ENCODE measurements at places on chromosomes 7 and 10.

DNA sequence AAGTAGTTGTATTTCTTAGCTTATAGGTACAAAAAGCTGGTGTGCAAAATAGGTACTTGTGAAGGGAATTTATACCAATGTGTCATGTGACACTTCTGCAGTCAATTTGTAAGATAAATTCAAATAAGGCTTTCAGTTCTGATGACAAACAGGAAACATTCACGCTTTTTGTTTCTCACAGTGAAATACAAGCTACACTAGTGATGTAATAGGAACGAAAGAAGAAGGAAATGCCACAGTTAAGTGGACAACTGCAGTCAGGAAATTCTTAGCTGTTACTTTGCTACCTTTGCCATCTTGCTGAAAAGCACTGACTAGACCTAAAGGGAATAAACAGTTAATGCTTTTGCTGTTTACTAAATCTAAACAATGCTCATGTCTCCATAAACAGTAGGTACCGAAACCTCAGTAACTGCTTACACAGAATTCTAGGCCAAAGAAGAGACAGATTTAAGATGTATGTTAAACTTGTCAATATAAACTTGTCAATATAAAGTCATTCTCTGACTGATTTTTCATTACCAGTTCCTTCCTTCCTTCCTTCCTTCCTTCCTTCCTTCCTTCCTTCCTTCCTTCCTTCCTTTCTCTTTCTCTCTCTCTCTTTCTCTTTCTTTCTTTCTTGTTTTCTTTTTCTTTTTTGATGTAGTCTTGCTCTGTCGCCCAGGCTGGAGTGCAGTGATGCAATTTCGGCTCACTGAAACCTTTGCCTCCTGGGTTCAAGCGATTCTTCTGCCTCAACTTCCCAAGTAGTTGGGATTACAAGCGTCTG, 10.1 kb downstream of the OTUD1 start:
- DNase-seq: no peak

DNA sequence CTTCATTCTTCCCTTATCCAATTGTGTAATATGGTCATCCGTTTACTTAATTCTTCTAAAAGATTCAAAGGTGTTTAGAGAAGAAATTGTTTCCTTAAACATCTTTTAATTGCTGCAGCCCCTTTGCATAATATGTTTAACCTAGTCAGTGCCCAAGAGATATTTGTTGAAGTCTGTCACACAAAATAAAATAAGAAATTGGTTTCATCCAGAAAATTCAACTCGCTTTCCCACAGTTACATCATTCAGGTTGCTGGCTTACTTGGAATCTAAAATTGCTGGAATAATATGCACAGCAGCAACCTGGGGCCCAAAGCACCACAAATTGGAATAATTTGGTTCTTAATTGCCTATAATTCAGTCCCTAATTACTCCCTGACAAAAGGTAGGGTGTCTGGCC, 155.1 kb upstream of the ETV1 start:
- DNase-seq: no peak

GRCh38 chr7:31023877-31024276, 28.2 kb upstream of the ADCYAP1R1 start:
- no peak for DNase-seq

DNA sequence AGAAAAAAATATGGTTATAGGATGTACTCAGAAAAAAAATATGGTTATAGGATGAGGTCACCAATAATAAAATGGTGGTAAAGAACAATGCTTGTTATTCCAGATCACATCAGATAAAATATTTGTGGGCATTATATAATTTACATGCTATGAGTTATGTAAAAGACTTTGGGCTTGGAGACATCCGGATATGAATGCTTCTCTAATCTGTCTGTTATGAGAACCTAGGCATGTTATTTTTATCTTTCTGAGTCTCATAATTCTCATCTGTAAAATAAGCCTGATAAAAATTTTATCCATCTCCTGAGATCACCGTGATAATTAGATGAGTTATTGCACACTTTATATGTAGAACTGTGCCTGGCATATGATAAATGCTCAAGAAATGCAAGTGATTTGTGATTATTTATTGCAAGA, 37.8 kb downstream of the DKK1 start:
- peak; percentile 55 for DNase-seq

DNA sequence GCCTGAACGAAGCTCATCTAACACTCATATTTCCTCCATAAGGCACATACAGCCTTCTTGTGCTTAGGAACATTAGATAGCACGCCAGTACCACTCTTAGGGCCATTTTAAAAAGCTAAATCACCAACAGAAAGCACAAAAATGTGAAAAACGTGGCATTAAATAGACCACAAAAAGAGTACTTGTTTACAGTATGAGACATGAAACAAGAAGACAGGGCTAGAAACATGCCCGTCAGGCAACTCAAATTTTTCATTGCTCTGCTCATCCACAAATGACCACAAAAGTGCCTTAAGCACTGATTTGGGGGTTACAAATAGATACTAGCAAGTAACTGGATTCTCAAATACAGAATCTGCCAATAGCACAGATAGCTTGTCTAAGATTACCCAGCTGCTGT, 67.8 kb downstream of the ELMO1 start:
- DNase-seq: no peak

DNA sequence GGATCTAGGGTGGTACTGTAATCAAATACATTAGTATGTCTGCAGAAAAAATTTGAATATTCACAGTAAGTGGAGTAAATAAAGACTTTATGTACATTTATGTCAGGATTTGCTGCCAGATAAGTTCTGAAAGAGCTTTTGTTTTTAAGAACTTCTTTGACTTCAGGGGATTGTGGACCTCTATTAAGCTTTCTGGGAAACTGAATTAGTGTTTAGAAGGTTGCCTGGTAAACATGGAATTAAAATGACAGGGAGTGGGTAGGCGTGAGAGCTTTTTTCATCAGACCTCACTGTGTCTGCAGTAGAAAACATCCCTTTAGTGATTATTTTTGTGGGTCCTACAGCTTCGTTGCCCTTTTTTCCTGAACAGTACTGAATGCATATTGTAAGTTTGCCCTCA, 15.7 kb downstream of the SDHAF3 start:
- no peak for DNase-seq

DNA sequence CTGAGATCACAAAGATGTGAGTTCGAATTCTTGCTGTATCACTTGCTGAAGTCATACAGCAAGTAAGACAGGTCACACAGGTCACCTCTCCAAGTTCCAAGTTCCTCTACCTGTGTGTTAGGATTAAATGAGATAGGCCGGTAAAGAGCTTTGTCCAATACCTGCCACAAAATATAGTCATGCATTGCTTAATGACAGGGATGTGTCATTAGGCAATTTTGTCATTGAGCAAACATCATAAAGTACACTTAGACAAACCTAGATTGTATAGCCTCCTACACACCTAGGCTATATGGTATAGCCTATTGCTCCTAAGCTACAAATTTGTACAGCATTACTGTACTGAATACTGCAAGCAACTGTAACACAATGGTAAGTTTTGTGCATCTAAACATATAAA, 469.4 kb downstream of the KCNMA1 start:
- DNase-seq: no peak

DNA sequence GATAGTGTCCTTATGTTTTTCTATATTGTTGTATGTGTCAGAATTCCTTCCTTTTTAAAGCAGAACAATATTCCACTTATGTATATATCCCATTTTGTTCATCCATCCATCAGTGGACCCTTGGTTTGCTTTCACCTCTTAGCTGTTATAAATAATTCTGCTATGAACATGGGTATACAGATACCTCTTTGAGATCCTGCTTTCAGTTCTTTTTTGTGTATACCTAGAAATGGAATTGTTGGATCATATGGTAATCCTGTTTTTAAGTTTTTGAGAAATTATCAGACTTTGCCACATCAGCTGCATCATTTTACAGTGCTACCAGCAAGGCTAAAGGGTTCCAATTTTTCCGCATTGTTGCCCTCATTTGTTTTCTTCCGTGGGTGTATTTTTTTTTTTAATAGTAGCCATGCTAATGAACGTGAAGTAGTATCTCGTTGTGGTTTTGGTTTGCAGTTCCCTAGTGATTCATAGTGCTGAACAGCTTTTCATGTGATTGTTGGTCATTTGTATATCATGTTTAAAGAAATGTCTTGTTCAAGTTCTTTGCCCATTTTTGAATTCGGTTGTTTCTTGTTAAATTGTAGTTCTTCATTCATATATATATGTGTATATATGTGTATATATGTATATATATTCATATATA, 87.8 kb downstream of the LCOR start:
- peak; percentile 67 for DNase-seq

DNA sequence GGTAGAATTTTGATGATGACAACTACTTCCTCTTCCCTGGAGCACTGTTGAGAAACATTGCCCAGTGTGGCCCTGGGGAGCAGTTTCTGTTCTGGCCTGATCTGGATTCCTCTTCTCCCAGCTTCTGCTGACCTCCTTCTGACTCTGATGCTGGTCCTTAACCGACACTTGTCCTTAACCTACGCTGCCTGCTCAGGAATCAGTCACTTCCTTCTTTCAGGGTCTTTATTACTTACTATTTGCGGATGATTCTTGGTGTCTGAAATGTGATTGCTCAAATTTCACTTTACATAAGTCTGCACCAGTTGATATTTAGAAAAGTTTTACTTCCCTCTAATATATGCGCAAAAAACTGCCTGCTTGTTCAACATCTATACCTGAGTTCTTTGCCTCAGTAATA, 164.1 kb downstream of the PTEN start:
- DNase-seq: no peak

DNA sequence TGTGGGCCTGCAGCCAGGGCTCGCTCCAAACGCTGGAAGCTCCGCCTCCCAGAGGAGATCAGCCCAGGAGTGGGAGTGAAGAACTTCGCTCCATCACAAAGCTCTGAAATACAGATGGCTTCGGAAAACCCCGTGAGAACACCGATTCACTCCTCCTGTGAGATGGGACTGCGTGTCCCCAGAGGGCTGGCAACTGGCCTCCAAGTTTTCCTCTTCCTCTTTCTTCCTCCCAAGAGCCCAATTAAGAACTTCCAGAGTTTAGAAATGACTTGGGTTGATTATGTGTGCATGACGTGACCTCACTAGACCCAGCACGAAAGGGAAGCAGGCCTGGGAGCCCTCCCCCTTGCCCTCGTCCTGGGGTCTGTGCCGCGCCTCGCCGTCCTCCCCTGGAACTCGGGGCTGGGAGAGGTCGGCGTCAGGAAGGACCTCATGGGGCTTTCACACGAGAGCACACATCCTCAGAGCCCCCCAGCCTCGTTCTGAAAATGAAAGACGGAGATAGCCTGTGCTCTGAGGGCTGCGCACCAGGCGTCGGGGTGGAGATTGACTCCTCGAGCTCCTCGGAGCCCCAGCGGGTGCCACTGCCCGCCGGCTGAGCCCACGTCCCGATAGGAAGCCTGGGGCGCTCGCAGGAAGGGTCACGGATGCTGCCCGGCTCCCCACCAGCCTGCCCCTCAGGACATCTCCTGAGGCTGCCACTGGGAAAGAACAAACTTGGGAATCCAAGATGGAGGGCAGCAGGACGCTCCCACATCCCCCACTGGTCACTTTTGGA, 37.8 kb downstream of the PTPRN2 start:
- DNase-seq: no peak

- DNase-seq: no peak
These were observed 1152.3 kb upstream of the C7orf33 start for GRCh38 chr7:147438216-147438615.

GRCh38 chr10:101623528-101623927, 35.4 kb downstream of the DPCD start:
- DNase-seq: no peak

- no peak for DNase-seq
These were observed 53.1 kb upstream of the OSBPL3 start for GRCh38 chr7:25032774-25033743.

- no peak for DNase-seq
These were observed 21.7 kb upstream of the MCM10 start for GRCh38 chr10:13139676-13140075.

GRCh38 chr7:27199849-27200760, at the start of gene HOXA13:
TSS of gene HOXA13 (minus strand) at chr7:27200091. CDS start at chr7:27200077, 14 bp downstream.
- DNase-seq: no peak

DNA sequence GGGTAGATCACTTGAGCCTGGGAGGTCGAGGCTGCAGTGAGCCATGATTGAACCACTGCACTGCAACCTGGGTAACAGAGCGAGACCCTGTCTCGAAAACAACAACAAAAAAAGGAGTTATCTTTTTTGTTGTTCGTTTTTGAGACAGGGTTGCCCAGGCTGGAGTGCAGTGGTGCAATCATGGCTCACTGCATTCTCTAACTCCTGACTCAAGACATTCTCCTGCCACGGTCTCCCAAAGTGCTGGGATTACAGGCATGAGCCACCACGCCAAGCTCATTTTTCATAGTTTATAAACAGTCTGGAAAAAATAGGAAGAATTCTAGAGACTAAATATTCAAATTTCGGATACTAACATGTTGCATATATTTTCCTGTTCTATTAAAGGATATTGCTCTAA, 29.4 kb downstream of the SFXN4 start:
- no peak for DNase-seq

DNA sequence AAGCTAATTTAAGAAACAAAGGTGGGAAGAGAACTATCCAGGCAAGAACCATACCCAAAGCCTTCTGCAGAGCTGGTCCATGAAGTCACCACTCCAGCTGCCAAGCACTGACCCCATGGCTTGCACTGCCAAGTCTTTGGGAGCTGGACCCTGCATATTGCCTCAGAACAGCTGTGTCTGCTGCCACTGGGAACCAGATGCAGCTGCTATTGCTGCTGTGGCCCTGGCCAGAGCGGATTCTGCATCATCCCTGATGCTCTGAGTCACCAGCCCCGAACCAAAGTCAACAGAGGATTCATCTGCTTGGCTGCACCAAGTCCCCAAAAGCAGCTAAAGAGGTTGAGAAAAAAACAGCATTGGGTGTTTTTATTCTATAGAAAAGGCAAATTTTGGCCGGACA, 39.2 kb upstream of the GSAP start:
- DNase-seq: peak; percentile 70

- DNase-seq: no peak
These were observed 39.3 kb downstream of the PRF1 start for GRCh38 chr10:70563230-70563629.

DNA sequence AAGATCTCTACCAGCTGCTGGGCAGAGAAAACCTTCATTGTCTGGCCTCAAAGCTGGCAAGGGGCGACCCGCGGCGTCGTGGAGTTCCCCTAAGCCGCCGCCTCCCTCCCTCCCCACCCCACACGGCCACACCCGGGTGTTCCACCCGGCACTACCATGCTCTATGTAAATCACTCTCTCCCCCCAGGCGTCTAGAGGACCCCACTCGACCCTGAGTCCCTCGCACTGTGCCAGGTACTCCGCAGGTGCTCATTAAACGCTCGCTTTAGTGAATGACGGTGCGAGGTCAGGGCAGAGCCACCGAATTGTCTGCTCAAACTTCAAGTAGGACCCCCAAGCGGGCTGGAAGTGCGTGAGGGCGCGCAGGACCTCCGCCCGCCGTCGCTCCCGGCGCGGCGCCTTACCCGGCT, 628 bp downstream of the PARP12 start:
- no peak for DNase-seq

DNA sequence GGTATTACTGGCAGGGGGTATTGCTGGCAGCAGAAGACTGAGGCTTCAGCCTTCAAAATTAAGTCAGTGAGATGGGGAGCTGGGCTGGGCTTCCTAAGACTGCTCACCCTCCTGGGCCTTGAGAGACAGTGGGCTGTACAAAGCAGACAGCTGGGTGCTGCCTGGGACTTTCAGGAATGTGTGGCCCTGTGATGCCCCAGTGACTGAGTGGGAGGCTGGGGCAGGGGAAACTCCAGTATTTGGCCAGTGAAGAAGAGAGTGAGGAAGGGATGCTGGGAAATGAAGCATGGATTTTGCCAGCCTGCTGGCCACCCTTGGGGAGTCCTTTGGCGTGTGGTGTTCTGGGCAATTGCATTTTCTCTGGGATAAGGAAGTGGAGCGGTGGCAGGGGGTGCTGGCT, 442 bp downstream of the ANKRD2 start:
- DNase-seq: no peak

- no peak for DNase-seq
These were observed 34.6 kb downstream of the TRIM8 start for GRCh38 chr10:102678842-102679289.

Data from non-pigmented ciliary epithelial cell (primary cell).